ENCODE measurements at places on chromosomes 11 and 22.

- no peak for ATAC-seq
These were observed 20.7 kb upstream of the BID start for GRCh38 chr22:17794726-17795542.

DNA sequence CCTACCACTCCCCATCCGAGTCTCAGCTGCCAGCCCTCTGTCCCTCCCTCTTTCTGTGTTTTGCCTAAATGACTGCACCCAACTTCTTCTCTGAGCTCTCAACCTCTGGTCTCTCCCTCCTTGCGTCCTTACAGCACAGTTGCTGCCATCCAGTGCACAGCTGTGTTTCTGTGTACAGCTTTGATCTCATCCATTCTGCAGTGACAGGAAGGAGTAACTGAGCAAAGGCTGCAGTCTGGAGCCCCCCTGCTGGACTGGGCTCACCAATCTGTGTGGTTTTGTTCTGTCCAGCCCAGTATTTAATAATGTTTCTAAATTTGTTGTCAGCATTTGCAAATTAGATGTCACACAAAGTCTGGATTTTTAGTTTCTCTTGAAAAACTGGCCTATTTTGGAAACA is 43.8 kb downstream of the PRR5L start:
- ATAC-seq, result no peak

DNA sequence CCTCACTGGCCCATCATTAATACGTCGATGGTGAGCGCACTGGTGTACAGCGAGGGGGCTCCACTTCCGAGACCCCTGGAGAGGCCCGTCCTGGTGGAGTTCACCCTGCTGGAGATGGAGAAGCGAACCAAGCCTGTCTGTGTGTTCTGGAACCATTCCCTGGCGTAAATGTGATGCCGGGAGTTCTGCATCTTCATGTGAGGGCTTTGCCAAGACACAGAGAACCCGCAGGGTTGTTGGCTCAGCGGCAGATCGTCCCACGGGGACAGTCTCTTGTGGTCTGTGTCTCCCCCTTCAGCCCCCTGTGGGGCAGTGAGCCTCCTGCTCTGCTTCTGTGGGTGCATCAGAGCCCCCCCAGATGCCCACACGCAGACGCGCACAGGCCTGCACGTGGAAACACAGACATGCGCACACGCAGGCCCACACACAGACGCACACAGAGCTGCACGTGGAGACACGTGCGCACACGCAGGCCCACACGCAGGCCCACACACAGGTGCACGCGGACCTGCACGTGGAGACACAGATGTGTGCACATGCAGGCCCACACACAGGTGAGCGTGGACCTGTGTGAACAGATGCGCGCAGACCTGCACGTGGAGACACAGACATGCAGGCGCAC is 55.8 kb upstream of the PRODH start:
- no peak for ATAC-seq

DNA sequence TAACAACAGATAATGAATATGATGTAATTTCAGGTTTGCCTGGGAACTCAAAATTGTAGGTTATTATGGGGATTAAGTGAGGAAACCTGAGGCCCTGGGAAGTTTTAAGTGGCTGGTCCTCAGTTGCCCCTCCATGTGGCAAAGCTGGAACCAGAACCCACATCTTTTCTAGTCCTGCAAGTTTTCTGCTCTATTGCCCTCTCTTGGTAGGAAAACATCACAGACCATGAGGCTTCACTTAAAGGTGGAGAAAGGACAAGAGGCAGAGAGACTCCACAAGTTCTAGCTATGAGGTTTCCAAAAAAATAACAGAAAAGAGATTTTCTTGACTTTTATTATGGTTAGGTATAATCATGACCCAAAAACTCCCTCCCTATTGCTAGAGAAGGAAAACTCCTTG is 115.5 kb upstream of the DDI1 start:
- ATAC-seq, result no peak

DNA sequence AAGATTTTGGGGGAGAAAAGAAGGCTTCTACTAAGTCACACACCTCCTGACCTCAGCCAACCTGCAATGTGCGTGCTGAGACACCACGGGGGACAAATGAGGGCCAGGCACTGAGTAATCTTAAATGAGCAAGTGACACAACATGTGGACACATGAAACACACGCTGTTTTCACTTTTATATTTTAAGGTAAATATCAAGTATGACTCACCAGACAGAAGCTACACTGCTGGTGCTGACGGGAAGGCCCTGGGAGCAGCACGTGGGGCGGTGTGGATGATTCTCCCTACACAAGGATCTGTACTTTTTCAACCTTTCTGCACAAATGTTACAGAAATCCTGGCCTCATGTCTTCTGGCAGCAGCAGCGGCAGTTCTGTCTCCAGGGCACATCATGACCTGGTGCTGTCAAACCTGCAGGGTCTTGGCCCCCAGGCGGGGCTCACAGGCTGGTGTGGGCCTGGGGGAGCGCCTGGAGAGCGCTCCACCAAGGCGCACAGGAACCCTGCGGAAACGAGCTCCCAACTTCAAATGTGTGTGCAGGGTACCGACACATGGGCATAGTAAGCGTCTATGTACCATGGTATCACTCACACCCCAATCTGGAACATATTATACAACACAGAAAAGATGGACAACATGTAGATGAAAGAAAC is 61.7 kb downstream of the DGCR2 start:
- ATAC-seq, result no peak

DNA sequence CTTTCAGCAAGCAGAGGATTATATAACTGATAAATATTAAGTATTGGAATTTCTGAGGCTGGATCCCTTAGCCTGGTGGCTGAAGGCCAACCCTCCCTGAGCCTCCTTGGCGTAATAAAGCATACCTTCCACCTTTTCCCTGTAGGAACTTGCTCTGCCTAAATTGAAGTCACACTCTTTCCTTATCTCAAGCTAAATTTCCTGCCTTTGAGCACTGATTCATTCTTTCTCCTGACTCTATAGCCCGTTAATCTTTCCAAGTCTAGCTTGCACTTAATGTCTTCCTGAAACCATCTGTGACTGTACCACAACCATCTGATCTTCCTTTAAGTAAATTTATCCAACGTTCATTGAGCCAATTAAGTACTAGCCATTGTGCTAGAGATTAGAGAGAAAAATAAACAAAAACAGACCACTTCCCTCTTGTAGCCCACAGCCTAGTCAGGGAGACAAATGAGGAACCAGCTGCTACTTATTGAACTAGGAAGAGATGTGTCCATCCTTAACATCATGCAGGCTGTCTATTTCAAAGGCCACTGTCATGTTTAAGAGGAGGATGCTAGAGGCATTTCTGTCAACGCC is 62.9 kb downstream of the GRK3 start:
- no peak for ATAC-seq
